ENCODE measurements at places on chromosomes 11 and 22. TPM values are rescaled to one million over a fixed set of nuclear protein-coding genes. Genes with fewer than 3 reads are reported as not detected.

Gene MEI1
- 7.7 TPM for polyA plus RNA-seq

Gene MAJIN
- 3.6 TPM for polyA plus RNA-seq

Gene C11orf87
- 216 TPM for polyA plus RNA-seq

Gene SCUBE1
- polyA plus RNA-seq, result not detected

Gene KIF18A
- not detected for polyA plus RNA-seq

Gene SESN3
- polyA plus RNA-seq, result 26.0 TPM

Gene MMP20
- not detected for polyA plus RNA-seq

Gene SEZ6L
- polyA plus RNA-seq, result 319 TPM

Gene PTPRCAP
- polyA plus RNA-seq, result 1.0 TPM

All from Purkinje cell (primary cell).